Heart right ventricle (tissue), 16 donors: ENCODE measurements at places on chromosomes 3 and 15. TPM values are rescaled to one million over a fixed set of nuclear protein-coding genes. Genes with fewer than 3 reads are reported as not detected.

Gene AGTR1
- total RNA-seq, result 0.59 TPM

Gene FMN1
- total RNA-seq, result 3.2 TPM

Gene NMB
- total RNA-seq, result 2.0 TPM

Gene PCOLCE2
- 101 TPM for total RNA-seq

Gene C2CD4A
- total RNA-seq, result 0.25 TPM

Gene STARD9
- 5.7 TPM for total RNA-seq

Gene CSNK1G1
- 9.4 TPM for total RNA-seq

Gene SACM1L
- total RNA-seq, result 24.7 TPM

Gene PIGBOS1
- 8.7 TPM for total RNA-seq

Gene POLQ
- 0.45 TPM for total RNA-seq

Gene PRR20G
- total RNA-seq, result not detected

DNA sequence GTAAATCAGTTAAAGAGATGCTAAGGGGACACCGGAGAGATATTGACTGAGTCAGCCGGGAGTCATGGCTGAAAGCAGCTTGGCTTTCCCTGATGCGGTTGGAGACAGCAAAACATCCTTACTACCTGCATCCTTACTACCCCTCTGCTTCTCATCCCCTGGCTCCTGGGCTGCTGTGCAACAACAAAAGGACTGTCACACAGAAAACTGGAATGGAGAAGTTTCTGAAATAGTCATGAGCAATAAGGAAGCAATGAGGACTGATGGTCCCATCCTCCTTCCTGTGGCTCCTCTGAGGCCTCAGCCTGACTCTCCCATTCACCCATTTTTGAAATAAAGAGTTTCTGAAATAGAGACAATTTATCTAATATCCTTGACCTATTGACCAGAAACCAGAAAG is 1.1 kb downstream of the HCLS1 start:
- peaks cover 40% of the 10 kb centered on the region for H3K4me1 ChIP-seq
- no peak overlapping the region for H3K4me3 ChIP-seq
- DNase-seq, result no peak
- peak overlapping the region; percentile 75 for H3K27ac ChIP-seq
- no peaks in the 10 kb centered on the region for H3K36me3 ChIP-seq
- no peaks in the 10 kb centered on the region for H3K27me3 ChIP-seq

- H3K27me3 ChIP-seq, result no peaks in the 10 kb centered on the region
- no peak overlapping the region for H3K4me3 ChIP-seq
- no peak overlapping the region for H3K27ac ChIP-seq
- H3K4me1 ChIP-seq, result no peaks in the 10 kb centered on the region
These were observed 83.3 kb upstream of the SNRK start for GRCh38 chr3:43203022-43203421.

GRCh38 chr3:106277731-106278130 is 408.9 kb upstream of the CBLB start:
- H3K4me1 ChIP-seq, result no peaks in the 10 kb centered on the region
- no peaks in the 10 kb centered on the region for H3K27me3 ChIP-seq
- H3K4me3 ChIP-seq, result no peak overlapping the region
- no peak for DNase-seq

- H3K27me3 ChIP-seq, result no peaks in the 10 kb centered on the region
- H3K27ac ChIP-seq, result no peak overlapping the region
These were observed 12.2 kb downstream of the EIF4E3 start for GRCh38 chr3:71713041-71713440.

- H3K4me1 ChIP-seq, result no peaks in the 10 kb centered on the region
- H3K4me3 ChIP-seq, result no peak overlapping the region
- peaks cover 32% of the 10 kb centered on the region for H3K36me3 ChIP-seq
- DNase-seq, result peak; percentile 35
These were observed 130.9 kb downstream of the LRRK1 start for GRCh38 chr15:101049856-101050622.

GRCh38 chr3:57983734-57984518 is 24.3 kb upstream of the FLNB start:
- peak; percentile 76 for DNase-seq
- H3K4me1 ChIP-seq, result peaks cover 11% of the 10 kb centered on the region
- no peaks in the 10 kb centered on the region for H3K36me3 ChIP-seq
- no peaks in the 10 kb centered on the region for H3K27me3 ChIP-seq

- DNase-seq, result peak; percentile 35
- no peaks in the 10 kb centered on the region for H3K4me1 ChIP-seq
- H3K36me3 ChIP-seq, result no peaks in the 10 kb centered on the region
- no peak overlapping the region for H3K4me3 ChIP-seq
- H3K27ac ChIP-seq, result no peak overlapping the region
These were observed 62.3 kb upstream of the CPOX start for GRCh38 chr3:98655666-98656065.

- H3K4me1 ChIP-seq, result no peaks in the 10 kb centered on the region
- H3K4me3 ChIP-seq, result no peak overlapping the region
- no peaks in the 10 kb centered on the region for H3K27me3 ChIP-seq
- H3K27ac ChIP-seq, result no peak overlapping the region
These were observed 23.2 kb downstream of the CA12 start for GRCh38 chr15:63358241-63359029.

DNA sequence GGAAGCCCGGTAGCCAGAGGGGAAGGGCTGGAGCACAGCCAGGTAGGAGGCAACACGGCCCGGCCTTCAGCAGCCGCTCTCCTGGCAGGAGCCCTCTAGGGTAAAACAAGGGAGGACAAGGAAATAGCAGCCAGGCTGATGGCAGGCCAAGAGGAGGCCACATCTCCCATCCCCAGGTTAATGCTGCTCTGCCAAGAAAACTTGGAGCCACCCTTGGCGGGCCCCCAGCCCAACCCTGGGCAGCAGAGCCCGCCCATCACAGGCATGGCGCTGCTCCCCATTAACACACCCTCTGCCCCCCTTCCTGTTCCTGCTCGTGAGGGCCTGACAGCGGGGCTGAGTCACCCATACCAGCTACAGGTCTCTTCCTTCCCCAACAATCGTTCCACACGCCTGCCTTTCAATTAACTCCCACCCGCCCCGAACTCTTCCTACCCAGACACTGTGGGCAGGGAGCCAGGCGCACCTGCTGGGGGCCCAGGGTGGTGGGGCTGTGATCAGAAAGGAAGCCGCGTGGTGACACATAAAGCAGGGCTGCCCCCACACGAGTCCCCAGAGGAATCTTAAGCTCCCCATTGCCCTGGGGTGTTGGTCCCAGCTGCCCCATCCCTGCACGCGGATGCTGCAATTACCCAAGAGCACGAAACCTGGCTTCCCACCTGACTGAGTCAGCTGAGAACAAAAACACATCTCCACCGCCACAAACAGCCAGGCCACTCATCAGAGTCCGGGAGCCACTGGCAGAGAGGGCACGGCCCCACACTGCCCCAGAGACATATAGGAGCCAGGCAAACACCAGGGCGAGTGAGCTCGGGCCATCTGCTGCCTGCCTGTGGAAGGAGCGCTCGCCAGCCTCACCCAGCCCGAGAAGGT is at the start of gene C15orf62:
TSS of gene C15orf62 (plus strand) at position 707 of the 873 bp plus-strand sequence. CDS start 516 bp downstream, outside the sequence.
- H3K27me3 ChIP-seq, result no peaks in the 10 kb centered on the region
- DNase-seq, result no peak
- no peak within 1 kb of the TSS for H3K4me3 ChIP-seq
- peak within 1 kb of the TSS; percentile 10 for H3K27ac ChIP-seq

DNA sequence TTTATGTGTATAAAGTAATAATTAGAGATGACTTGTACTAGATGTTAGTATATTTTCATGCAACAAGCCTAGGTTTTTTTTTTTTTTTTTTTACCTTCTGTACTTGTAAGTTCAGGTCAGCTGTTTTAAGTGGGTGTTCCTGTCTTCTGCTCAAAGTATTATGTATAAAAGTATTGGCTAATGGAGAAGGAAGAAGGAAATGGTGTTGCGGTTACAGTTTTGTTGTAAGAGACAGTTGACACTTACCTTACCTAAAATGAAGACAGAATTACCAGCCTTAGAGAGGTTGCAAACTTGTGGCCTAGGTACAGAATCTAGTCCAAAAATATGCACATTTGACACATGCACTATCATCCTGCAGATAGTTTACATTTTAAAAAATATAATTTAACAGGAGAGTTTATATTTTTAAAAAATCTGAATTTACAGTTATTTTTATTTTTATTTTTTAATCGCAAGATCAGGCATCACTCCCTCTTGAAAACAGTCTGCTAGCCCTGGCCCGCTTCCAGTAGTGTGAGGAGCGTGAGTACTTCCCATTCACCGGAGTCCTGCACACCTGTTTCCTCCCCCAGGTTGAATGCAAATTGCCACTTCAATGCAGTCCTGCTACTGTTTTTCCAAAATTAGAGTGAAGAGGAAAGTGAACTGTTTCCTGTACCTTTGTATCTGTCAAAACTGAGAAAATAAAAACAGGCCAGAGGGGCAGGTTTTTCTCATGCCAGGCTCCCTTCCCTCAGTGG is 224.3 kb upstream of the SOX2 start:
- no peak overlapping the region for H3K4me3 ChIP-seq
- no peaks in the 10 kb centered on the region for H3K36me3 ChIP-seq
- no peaks in the 10 kb centered on the region for H3K27me3 ChIP-seq
- DNase-seq, result no peak
- H3K27ac ChIP-seq, result no peak overlapping the region
- no peaks in the 10 kb centered on the region for H3K4me1 ChIP-seq

GRCh38 chr3:16132928-16133327 is 41.6 kb upstream of the GALNT15 start:
- H3K36me3 ChIP-seq, result no peaks in the 10 kb centered on the region
- H3K4me1 ChIP-seq, result peaks cover 45% of the 10 kb centered on the region
- H3K4me3 ChIP-seq, result no peak overlapping the region
- H3K27me3 ChIP-seq, result no peaks in the 10 kb centered on the region

- H3K4me1 ChIP-seq, result no peaks in the 10 kb centered on the region
- H3K36me3 ChIP-seq, result no peaks in the 10 kb centered on the region
These were observed 64.9 kb upstream of the SUCLG2 start for GRCh38 chr3:67719333-67719732.

DNA sequence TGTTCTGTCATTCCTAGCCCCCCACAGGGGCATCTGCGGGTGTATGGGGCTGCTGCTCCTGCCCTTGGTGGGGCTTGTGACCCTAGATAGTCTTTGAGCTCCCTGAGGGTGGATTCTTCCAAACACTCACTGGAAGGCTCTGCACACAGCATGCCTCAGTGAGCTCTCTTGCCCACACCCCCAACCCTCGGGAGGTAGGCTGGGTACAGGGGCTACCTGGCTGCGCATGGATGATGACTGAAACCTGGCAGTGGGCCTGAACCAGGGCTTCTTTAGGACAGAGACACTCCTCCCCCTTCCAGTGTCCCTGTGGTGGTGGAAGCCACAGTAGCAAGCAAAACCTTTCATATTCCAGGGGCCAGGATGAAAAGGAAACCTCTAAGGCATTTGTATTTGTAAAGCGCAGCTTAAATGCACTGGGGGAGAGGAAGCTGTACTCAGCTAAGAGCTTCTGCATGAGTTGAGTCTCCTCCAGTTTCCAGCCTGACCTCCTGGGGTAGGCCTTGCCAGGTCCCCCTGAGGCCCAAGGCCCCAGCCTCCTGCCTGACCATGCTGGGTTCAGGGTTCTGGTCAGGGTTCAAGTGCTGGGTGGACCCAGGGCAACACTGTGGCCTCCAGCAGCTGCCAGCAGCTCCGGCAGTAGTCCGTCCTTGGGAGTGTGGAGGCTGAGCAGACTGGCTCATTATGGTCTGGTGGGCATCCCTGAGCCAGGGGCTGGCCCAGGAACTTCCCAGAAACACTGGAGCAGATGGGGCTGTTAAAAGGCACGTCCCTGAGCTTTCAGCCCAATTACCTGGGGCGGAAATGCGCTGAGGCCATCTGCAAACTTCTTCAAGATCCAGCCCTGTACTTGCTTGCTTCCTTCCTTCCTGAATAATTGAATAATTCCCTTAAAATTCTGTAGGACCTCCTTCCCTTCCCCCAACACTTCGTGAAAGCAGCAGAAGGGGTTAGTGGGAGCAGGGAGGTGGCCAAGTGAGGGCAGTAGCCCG is 89.7 kb downstream of the HMG20A start:
- no peaks in the 10 kb centered on the region for H3K36me3 ChIP-seq
- H3K4me3 ChIP-seq, result no peak overlapping the region
- peak overlapping the region; percentile 98 for H3K27ac ChIP-seq
- no peaks in the 10 kb centered on the region for H3K27me3 ChIP-seq
- DNase-seq, result no peak

- DNase-seq, result no peak
- H3K27me3 ChIP-seq, result no peaks in the 10 kb centered on the region
- no peak overlapping the region for H3K4me3 ChIP-seq
- no peak overlapping the region for H3K27ac ChIP-seq
- H3K36me3 ChIP-seq, result no peaks in the 10 kb centered on the region
These were observed 67.3 kb upstream of the DCBLD2 start for GRCh38 chr3:98968824-98969223.

DNA sequence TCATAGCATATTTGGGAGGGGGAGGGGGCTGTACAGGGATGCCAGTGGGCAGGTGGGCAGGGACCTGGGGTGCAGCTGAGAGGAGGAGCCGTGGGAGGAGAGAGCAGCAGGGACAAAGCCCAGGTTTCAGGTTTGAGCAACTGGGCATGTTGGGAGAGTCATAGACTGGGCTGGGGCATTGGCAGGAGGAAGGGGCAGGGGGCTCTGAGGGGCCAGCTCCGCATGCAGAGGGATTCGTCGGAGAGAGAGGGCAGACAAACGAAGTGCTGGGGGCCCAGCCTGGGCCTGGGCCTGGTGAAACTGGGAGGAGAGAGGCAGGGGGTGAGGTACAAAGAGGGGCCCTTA is 25.2 kb downstream of the RASGRF1 start:
- H3K4me3 ChIP-seq, result no peak overlapping the region
- no peak overlapping the region for H3K27ac ChIP-seq
- no peaks in the 10 kb centered on the region for H3K36me3 ChIP-seq
- DNase-seq, result no peak

DNA sequence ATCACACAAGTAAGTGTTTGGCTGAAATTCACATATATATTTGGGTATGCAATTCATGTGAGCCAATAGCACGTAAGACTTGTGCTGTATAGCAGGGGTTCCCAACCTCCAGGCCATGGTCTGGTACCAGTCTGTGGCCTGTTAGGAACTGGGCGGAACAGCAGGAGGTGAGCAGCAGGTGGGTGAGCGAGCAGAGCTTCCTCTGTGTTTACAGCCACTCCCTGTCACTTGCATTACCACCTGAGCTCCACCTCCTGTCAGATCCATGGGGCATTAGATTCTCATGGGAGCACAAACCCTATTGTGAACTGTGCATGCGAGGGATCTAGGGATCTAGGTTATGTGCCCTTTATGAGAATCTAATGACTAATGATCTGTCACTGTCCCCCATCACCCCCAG is 59.7 kb downstream of the MAP3K13 start:
- H3K36me3 ChIP-seq, result no peaks in the 10 kb centered on the region
- no peak for DNase-seq
- H3K4me1 ChIP-seq, result peaks cover 5% of the 10 kb centered on the region
- H3K27me3 ChIP-seq, result no peaks in the 10 kb centered on the region
- no peak overlapping the region for H3K4me3 ChIP-seq
- no peak overlapping the region for H3K27ac ChIP-seq

GRCh38 chr3:124784686-124785382 is 54.6 kb downstream of the UMPS start:
- H3K27me3 ChIP-seq, result no peaks in the 10 kb centered on the region
- no peaks in the 10 kb centered on the region for H3K36me3 ChIP-seq
- peak overlapping the region; percentile 80 for H3K27ac ChIP-seq
- H3K4me1 ChIP-seq, result peaks cover 73% of the 10 kb centered on the region
- peak; percentile 26 for DNase-seq

DNA sequence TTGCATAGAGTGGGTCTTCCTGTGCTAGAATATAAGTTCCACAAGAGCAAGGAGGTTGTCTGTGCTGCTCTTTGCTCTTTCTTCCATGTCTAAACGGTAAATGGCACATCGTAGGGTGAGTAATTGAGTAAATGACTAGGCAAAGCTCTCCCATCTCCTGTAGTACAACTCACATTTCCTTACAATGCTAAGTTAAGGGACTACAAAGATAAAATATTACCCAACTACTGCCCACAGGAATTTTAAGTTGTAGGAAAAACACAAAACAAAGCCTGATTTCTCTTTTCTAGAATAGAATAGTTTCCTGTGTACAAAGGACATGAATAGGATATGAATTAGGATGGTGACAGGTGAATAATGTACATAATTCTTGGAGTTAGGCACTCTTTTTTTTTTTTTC is 19.9 kb upstream of the LRIG1 start:
- no peaks in the 10 kb centered on the region for H3K36me3 ChIP-seq
- H3K4me3 ChIP-seq, result no peak overlapping the region
